ENCODE measurements at places on chromosomes 5 and 9. TPM values are rescaled to one million over a fixed set of nuclear protein-coding genes. Genes with fewer than 3 reads are reported as not detected.

Gene PCDHA3
- 1.3 TPM for total RNA-seq

Gene GFI1B
- 0.52 TPM for total RNA-seq

Gene CRHBP
- 0.26 TPM for total RNA-seq

Gene DOCK8
- 83.4 TPM for total RNA-seq

Gene SLC6A7
- not detected for total RNA-seq

Gene WDR5
- 26.6 TPM for total RNA-seq

Gene FAM163B
- total RNA-seq: not detected

GRCh38 chr9:121735065-121735792, 83.8 kb downstream of the DAB2IP start:
- DNase-seq: no peak
- no peaks in the 10 kb centered on the region for H3K36me3 ChIP-seq
- H3K4me1 ChIP-seq: peaks cover 81% of the 10 kb centered on the region
- peak overlapping the region; percentile 93 for H3K27ac ChIP-seq
- no peak overlapping the region for H3K4me3 ChIP-seq
- no peaks in the 10 kb centered on the region for H3K27me3 ChIP-seq

DNA sequence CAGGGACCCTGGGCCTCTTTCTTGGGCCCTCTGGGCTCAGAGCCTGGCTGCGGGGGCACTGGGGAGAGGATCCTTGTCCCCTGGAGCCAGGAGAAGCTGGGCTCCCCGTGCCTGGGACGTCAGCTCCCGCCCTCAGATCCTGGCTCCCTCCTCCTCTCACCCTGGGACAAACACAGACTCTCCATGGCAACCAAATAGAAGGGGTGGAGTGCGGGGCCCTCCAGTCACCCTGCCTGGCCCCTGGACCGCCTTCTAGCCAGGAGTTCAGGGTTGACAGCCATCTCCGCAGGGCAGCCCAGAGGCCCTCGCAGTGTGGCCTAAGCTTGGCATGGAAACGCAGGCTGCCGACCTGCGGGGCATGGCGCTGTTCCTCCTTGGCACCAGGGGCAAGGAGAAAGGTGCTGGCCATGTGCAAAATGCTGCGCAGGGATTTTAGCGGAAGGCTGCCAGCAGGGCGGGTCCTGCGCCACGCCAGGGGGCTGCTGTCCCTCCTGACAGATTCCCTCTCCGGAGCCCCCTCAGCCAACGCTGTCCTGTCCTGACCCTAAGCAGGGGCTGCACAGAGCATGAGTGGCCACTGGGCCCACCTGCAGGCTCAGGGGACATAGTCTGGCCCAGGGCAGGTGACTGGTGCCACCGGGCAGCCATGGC, 1.0 kb downstream of the ZDHHC11 start:
- peaks cover 19% of the 10 kb centered on the region for H3K27me3 ChIP-seq
- H3K4me3 ChIP-seq: peak overlapping the region; percentile 21
- peak; percentile 64 for DNase-seq
- H3K4me1 ChIP-seq: no peaks in the 10 kb centered on the region

GRCh38 chr5:163410505-163410904, 26.9 kb upstream of the CCNG1 start:
- H3K36me3 ChIP-seq: no peaks in the 10 kb centered on the region
- H3K4me1 ChIP-seq: peaks cover 7% of the 10 kb centered on the region
- peaks cover 12% of the 10 kb centered on the region for H3K27me3 ChIP-seq
- no peak overlapping the region for H3K27ac ChIP-seq
- no peak for DNase-seq
- no peak overlapping the region for H3K4me3 ChIP-seq

DNA sequence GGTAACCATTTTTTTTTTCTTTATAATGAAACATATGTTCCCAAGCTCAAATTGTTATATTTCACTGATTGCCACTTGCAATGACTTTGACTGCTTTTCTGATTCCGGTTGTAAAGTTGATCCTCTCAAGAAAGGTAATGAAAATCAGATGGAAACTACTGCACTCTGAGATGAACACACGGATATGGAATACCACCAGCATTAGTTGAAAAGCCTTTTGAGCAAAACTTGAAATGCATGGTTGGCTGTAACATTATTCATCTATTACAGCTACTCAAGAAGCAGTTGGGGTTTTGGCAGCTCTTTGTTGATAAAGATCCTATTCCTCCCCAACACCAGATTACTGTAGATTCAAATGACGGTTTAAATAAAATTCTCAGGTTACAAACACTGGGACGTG, 591.6 kb upstream of the DMAC1 start:
- no peaks in the 10 kb centered on the region for H3K36me3 ChIP-seq
- H3K27me3 ChIP-seq: no peaks in the 10 kb centered on the region
- DNase-seq: no peak
- H3K4me1 ChIP-seq: no peaks in the 10 kb centered on the region
- no peak overlapping the region for H3K27ac ChIP-seq
- no peak overlapping the region for H3K4me3 ChIP-seq

DNA sequence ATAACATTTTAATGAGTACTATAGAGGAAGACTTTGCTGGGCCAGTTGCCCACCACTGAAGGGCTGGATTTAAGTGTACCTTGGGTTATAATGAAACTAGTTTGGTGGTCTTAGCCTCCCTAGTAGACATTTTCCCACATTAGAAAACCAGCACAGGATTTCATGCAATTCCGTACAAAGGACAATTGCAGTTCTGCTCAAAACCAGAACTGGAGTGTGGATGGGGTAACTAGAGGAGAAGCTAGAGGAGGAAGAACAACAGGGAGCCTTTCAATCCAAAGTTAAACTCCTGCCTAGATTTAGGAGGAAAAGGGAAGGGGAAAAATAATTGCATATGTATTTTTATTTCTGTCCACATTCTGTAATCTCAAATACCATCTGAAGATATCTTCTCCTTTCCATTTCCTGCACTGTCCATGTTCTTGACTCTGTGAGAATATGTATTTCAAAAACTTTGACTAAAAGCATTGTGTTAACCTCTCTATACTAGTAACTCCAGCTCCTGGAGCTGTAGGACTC, 97.5 kb upstream of the SSBP2 start:
- no peaks in the 10 kb centered on the region for H3K36me3 ChIP-seq
- H3K27ac ChIP-seq: no peak overlapping the region
- DNase-seq: no peak
- no peaks in the 10 kb centered on the region for H3K27me3 ChIP-seq

- H3K4me3 ChIP-seq: no peak overlapping the region
- H3K27ac ChIP-seq: no peak overlapping the region
- no peaks in the 10 kb centered on the region for H3K4me1 ChIP-seq
- H3K36me3 ChIP-seq: no peaks in the 10 kb centered on the region
Observed at GRCh38 chr5:178564811-178565550, 25.2 kb downstream of the COL23A1 start.

GRCh38 chr5:138743484-138743883, 9.7 kb upstream of the CTNNA1 start:
- H3K4me1 ChIP-seq: no peaks in the 10 kb centered on the region
- H3K27ac ChIP-seq: no peak overlapping the region
- no peaks in the 10 kb centered on the region for H3K27me3 ChIP-seq
- H3K4me3 ChIP-seq: no peak overlapping the region

GRCh38 chr9:121226175-121226574, 24.5 kb upstream of the RAB14 start:
- H3K4me3 ChIP-seq: no peak overlapping the region
- no peaks in the 10 kb centered on the region for H3K27me3 ChIP-seq
- H3K36me3 ChIP-seq: no peaks in the 10 kb centered on the region
- H3K27ac ChIP-seq: no peak overlapping the region
- peaks cover 5% of the 10 kb centered on the region for H3K4me1 ChIP-seq

DNA sequence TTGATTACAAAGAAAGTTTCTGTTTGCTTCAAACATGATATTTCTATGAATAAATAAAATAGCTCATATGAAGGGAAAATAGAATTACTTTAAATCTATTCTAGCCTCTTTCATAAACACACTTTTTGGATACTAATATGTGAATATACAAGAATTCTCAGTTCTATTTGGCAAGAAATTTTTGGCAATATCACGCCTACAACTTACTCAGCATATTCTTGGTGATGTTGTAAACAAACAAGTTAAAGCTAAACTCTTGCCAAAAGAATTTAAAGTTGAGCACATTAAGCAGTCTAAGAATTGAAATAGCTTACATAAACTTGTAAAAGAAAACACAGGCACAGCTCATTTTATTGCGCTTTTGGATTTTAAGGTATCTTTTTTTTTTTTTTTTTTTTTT, 209.8 kb downstream of the CDH12 start:
- no peaks in the 10 kb centered on the region for H3K36me3 ChIP-seq
- no peak for DNase-seq
- H3K27me3 ChIP-seq: no peaks in the 10 kb centered on the region
- no peak overlapping the region for H3K27ac ChIP-seq
- no peak overlapping the region for H3K4me3 ChIP-seq
- H3K4me1 ChIP-seq: no peaks in the 10 kb centered on the region

DNA sequence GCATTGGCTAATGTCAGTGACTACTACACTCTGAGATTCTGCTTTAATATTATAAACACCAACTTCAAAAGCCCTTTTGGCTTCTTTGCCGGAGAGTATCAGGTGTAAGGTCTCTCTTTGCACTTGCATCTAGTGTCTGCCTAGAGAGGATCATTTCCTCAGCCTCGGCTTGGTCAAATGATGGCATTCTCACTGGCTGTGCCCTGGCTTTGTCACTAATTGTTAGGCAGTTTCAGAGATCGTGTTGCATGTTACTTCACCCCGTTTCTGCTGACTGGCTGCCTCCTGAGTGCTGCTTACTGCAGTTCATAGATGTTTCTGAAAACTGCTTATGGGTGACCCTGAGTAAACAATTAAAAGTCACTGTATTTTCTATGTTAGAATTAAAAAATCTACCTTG, 48.8 kb downstream of the SLC1A3 start:
- H3K27ac ChIP-seq: no peak overlapping the region
- peaks cover 17% of the 10 kb centered on the region for H3K4me1 ChIP-seq
- no peak for DNase-seq
- no peak overlapping the region for H3K4me3 ChIP-seq
- H3K27me3 ChIP-seq: no peaks in the 10 kb centered on the region
- no peaks in the 10 kb centered on the region for H3K36me3 ChIP-seq

DNA sequence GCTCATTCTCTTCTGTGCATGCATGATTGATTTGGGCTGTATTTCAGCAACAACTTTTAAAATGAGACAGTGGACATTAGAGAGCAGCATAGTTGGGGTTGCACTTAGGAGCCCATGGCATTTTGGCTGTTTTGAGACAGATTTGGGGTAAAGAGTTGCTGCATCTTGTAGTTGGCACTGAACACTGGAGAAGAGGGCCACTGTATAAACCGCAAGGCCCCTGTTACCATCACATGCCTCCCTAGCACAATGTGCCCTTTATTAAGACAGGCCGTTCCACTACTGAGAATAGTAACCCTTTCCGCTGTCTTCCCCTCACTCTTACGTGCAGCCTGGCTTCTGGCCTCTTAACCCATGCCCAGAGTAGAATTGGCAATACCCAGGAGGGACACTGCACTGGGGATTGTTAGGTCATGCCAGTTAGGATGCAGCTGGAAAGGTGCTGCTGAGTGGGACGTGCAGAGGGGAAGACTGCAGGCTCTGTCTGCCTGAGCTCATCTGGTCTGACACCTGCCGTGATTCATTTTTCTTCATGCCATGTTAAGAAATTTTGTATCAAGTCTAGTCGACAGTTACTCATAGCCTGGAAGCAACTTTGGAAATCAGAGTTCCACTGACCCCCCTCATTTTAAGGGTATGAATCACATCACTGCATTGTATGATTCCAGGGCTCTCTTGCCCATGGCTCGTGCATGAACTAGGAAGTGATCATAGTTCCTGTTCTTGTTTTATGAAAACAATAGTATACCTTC, 146.9 kb upstream of the DMRT1 start:
- H3K36me3 ChIP-seq: no peaks in the 10 kb centered on the region
- DNase-seq: no peak
- peak overlapping the region; percentile 9 for H3K4me3 ChIP-seq
- peak overlapping the region; percentile 82 for H3K27ac ChIP-seq
- H3K4me1 ChIP-seq: peaks cover 35% of the 10 kb centered on the region
- no peaks in the 10 kb centered on the region for H3K27me3 ChIP-seq

DNA sequence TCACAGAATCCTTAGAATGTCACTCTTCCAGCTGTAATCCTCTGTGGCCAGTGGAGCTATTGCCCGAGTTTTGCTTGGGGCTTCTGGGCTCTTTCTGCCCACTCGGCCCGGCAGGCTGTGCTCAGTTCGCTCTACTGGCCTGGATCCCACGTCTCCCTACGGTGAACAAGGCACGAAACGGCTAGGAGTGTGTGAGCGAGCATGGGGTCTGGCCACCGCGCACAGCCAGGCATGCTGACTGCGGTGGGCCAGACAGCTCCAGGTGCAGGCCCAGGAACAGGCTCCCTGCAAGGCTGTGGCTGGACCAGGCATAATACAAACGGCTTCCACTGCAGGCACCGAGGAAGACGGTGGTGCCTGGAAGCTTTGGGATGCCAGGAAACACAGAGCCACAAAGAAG, 2035.5 kb upstream of the ACO1 start:
- no peak overlapping the region for H3K27ac ChIP-seq
- H3K36me3 ChIP-seq: no peaks in the 10 kb centered on the region
- H3K27me3 ChIP-seq: no peaks in the 10 kb centered on the region
- DNase-seq: no peak
- H3K4me1 ChIP-seq: no peaks in the 10 kb centered on the region

GRCh38 chr5:107395632-107396350, 274.9 kb downstream of the EFNA5 start:
- H3K4me3 ChIP-seq: no peak overlapping the region
- no peak for DNase-seq
- H3K27ac ChIP-seq: no peak overlapping the region

DNA sequence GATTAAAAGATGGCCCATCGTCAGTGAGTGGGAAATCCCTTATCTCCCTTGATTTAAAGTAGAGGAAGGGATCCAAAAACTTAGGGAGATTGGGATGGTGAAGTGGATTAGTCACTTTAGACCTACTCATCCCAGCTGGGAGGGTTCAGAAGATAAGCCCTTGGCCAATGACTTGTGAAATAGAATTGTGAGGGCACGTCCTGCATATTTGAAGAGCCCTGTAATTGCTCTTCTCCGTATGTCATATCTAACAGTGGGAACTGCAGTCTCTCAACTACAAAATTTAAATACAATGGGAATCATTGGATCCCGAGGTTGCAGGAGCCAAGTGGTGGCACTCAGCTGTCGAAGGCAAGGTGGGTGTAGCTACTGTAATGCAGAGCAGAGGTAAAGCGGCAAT, 65.4 kb upstream of the C9orf72 start:
- H3K27ac ChIP-seq: no peak overlapping the region
- H3K4me3 ChIP-seq: no peak overlapping the region
- no peaks in the 10 kb centered on the region for H3K36me3 ChIP-seq
- H3K27me3 ChIP-seq: no peaks in the 10 kb centered on the region
- DNase-seq: no peak

GRCh38 chr9:14715102-14715501, 7.4 kb downstream of the CER1 start:
- no peak for DNase-seq
- H3K4me3 ChIP-seq: no peak overlapping the region
- no peak overlapping the region for H3K27ac ChIP-seq
- H3K36me3 ChIP-seq: no peaks in the 10 kb centered on the region

- H3K27me3 ChIP-seq: no peaks in the 10 kb centered on the region
- H3K4me3 ChIP-seq: no peak overlapping the region
- no peaks in the 10 kb centered on the region for H3K4me1 ChIP-seq
Observed at GRCh38 chr9:123713282-123713681, 216.6 kb downstream of the DENND1A start.
